Stimulated activated naive CD4-positive, alpha-beta T cell treated with Interleukin-2 at 50 U/mL for 16 hours (primary cell): ENCODE measurements at places on chromosomes 16 and 17.

DNA sequence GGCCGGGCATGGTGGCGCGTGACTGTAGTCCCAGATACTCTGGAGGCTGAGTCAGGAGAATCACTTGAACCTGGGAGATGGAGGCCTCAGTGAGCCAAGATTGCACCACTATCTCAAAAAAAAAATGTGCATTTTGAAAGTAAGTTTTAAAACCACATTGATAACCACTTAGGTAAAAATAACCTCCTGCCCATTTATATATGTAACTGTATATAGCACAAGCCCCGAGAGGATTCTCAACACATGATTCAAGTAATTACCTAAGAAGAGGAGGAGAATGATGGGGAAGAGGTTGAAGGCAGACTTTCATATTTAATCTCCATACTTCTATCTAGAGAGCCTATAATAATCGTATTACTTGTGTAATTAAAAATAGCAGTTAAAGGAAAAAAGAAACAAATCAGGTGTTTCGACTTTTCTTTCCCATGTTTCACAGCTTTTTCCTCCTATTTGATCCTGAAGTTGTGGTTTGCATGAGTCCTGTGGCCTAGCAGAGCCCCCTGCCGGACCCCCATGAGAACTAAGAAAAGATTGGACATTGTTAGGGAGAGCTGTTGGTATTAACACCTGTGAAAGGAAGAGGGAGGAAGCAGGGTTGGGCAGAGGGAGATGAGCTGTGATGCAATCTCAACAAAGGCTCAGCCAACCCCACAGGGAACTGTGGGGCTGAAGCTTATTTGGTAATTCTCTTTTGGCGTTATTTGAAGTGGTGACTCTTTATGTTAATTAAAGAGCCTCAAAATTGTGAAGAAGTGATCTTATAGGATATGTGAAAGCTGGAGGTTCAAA is 22.1 kb downstream of the PMFBP1 start:
- DNase-seq = no peak

DNA sequence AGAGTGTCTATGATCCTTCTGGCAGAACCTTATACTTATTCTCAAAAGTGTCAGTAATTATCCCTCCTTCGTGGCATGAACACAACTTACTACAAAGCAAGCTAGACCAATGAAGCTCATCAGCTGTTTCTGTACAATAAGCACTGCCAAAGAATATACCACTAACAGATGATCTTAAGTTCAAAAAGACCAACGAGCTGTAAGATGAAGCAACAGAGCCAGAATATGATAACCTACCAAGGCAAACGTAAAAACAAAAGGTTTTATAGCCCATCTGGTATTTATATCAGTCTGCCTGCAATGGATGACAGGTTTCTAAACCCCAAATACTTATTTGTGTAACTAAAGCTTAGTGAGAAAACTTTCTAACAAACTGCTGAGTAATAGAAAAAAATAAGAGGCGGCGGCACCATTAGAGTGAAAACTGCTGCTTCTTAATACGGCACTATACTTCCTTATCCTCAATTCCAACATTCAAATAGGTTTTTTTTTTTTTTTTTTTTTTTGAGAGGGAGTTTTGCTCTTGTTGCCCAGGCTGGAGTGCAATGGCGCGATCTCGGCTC is 22.1 kb downstream of the NME2 start:
- no peak for DNase-seq

DNA sequence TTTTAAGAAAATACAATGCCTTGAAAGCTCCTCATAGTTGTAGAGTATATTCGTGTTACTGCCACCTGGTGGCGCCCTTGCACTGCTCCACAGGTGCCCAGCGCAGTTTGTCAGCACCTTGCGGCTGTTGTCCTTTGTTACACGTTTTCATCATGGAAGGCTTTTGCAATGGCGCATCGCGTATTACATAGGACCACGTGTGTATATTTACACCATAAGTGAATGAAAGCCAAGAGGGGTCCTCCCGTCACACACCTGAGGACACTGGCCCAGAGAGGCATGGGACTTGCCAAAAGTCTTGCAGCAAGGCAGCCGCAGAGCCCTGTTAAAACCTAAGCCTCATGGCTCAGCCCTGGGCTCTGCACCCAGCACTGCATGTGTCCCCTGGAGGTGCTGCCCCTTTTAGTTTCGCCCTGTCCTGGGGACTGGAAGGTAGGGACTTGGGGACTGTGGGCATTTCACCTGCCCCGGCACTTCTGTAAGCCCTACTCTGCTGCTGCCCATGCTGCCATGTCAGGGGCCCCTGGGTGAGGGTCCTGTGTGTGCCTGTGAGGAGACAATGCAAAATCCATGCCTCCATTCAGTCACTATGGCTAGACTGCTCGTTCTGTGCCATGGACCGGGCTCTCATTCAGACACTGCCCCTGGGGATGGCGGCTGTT is 24.3 kb downstream of the POLR3E start:
- DNase-seq = peak; percentile 60

DNA sequence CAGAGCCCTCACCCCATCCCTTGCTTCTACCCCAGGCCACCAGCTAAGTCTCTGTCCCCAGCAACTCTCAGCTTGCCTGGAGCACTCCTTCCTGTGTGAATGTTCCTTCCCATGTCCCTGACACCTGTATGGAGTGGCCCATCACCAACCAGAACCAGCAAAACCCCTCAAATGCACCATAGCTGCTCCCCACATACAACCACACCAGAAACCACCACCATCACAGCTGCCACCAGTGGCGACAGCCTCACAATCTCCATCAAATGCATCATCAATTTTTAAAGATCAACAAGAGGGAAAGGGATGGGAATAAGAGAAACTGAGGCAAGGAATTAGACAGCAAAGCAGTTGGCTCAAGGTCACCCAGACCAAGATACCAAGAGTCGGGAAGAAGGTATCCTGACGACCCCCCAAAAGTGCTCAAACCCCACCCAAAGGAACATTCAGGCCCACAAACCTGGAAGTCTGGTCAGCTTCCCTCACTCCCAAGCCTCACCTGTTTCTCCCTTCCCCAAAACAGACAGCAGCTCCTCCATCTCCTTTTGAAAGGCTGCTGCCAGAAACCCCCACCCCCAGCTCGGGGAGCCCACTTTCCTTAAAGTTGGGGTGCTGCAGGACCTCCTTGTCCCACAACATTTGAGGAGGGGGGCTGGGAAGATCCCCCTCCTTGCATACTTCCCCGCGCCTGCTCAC is 1.8 kb downstream of the SRCIN1 start:
- no peak for DNase-seq

DNA sequence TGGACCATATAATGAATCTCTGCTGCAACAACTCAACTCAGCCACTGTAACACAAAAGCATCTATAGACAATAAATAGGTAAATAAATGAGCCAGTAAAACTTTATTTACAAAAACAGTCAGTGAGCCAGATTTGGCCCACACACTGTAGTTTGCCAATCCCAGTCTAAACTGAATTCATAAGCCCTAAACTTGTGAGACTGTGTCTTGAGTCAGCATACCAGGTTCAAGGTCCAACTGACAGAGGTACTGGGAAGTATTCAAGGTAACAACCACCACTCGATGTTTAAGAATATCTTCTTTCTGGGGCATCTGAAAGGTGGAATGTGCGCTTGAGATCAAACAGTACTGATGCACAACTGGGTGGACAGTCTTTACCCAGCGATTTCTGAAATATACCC is 94.2 kb downstream of the HELZ start:
- DNase-seq = no peak

DNA sequence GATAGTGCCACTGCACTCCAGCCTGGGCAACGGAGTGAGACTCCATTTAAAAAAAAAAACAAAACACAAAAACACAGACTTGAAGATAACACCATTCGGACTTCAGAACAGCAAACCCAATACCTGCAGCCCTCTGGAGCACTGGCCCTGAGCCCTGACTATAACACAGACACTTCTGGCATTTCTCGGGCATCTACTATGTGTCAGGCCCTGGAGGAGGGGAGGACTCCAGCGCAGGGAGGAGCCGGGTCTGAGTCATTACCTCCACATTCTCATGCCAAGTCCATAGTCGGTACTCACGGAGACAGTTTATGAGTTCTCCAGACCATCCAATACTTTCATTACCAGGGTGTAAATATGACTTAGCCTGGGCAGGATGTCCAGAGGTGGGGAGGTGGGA is 48.8 kb downstream of the PITPNM3 start:
- DNase-seq = no peak

GRCh38 chr17:71762526-71762925 is 358.3 kb upstream of the SOX9 start:
- no peak for DNase-seq

DNA sequence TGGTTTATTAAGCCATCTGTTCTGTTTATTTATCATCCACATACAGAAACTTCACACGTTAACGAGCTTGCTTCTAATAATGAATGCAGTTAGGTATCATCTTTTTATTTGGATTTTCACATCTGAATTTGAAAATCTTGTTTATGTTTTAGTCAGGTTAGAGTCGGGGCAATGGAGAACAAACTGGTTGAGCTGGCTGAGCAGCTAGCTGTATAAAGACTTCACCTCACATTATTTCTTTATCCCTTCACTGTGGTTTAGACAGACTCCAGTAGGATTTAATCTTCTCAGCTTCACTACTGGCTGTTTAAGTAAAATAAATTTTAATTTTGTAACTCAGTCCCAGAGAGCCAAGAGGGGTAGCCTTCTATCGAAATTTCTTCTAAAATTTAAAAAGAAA is 415.9 kb downstream of the RBFOX1 start:
- DNase-seq = no peak

DNA sequence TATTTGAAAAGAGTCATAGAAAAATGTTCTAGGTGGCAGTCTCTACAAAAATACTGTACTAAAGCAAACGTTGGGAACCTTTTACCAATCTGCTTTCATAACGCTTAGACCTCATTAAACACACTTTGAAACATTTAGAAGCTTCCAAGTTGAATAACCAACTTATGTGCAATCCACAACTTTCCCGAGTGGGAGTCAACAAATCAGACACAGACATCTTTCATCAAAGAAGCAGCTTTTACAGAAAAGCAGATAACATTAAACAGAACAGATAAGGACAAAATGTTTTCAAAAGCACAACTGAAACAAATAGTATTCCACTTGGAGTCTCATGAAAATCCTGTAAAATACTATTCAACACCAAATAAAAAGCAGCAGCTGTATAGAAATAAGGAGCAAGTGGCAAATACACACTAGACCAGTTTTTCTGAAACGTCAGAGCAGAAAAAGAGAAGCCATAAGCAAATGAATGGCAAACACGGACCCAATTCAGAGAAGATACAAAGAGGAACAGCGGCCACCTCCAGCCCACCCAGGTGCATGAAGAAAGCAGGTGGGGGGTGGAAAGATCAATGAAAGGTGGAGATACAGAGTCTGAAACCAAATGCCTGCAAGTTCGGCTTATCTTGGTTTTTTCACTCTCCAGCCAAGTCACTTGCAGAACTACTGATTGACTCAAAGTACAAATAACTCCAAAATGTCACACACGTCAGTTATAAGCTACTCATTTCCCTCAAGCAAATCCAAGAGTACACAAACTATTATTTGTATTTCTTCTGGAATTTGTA is 18.4 kb upstream of the FBF1 start:
- DNase-seq = no peak

DNA sequence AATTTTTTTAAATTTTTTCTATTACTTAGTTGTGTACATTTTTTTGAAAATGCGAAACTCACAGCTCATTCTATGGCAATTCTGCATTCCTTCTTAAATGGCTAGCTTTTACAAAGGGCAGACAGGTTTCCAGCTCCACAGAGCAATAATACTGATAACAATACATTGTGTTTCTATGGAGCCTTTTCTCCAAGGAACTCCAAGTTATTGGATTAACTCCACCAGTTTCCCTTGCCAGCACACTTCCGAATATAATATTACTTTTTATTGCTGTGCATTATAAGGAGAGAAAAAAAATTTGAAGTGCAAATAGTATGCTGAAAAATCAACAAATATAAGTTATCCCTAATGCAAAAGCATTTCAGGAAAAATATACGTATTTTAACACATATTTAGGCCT is 127.5 kb upstream of the PSMD7 start:
- DNase-seq = no peak

GRCh38 chr17:28887871-28888471 is 9.6 kb downstream of the FLOT2 start:
- no peak for DNase-seq

DNA sequence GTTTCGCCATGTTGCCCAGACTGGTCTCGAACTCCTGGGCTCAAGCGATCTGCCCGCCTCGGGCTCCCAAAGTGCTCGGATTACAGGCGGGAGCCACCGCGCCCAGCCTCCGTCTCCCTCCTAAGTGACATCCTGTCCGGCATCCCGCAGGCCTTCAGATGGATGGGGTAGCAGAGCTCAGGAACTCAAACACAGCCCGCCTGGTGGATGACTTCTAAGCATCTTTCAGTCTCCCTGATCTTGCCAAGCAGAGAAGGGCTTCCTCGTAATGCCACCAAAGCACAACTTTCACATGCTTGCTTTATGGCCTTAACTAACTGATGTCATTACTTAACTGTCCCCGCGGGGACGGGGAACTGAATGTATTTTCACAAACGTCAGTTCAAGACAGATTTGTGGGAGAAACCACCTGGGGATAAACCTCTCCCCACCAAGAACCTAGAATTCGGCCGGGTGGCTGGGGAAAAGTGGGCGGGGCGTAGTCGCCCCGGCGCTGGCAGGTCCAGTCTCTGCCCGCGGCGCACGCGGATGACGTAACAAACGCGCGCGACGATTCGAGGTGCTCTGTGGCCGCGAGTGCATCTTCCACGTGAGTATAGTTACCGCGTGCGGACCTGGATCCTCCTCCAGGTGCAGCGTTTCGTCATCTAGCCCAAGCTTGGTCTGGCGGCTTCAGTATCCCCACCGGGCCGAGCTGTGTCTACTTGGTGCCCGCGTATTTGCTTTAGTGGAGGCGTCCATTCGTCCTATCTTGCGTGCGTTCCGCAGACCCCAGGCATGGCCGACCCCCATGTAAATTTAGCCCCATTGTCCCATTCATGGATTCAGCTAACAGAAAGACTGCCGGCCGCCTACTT is at the start of gene PFAS:
PFAS (plus strand) TSS at position 539 of the 857 bp plus-strand sequence. CDS start 4,649 bp downstream, outside the sequence.
- peak; percentile 97 for DNase-seq

DNA sequence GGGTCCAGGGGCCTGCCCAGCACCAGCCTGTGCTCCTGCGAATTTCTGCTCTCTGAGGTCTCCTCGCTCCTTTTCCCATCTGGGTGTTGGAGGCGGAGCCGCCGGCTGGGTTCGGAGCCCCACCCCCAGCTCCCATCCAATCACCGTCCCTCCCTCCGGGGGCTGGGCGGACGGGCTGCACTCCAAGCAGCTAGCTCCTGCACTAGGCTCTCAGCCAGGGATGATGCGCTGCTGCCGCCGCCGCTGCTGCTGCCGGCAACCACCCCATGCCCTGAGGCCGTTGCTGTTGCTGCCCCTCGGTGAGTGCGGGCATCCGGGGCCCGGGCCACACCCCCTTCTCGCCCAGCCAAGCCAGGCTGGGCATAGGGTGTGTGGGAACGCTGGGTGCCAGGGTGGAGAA is at the start of gene NRN1L:
NRN1L (plus strand) TSS at position 202 of the 400 bp plus-strand sequence; CDS start at position 221, 19 bp downstream.
- no peak for DNase-seq

DNA sequence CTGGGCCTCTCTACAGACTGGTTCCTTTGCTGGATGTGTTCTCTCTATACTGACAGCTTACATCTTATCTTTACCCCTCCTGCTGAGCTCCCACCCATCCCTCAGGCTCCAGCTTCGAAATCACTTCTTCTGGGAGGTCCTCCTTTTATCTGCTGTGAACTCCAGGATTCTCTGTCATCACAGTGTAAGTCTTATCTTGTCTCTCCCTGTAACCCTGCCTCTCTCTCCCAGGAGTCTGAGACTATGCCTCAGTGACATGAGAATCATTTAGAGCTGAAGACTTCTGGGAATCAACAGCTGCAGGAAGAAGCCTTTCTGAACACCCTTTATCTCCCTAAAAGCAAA is 148.1 kb upstream of the HS3ST3A1 start:
- DNase-seq = no peak

- DNase-seq = no peak
These were observed 54.8 kb downstream of the PLXDC1 start for GRCh38 chr17:39096508-39097149.

GRCh38 chr17:66386498-66387351 is 84.3 kb downstream of the PRKCA start:
- no peak for DNase-seq
